Stimulated activated CD4-positive, alpha-beta T cell treated with anti-CD3 and anti-CD28 coated beads, TNF-alpha, amount 100 ng/mL, for 48 hours (primary cell): ENCODE measurements at places on chromosomes 1 and 21.

DNA sequence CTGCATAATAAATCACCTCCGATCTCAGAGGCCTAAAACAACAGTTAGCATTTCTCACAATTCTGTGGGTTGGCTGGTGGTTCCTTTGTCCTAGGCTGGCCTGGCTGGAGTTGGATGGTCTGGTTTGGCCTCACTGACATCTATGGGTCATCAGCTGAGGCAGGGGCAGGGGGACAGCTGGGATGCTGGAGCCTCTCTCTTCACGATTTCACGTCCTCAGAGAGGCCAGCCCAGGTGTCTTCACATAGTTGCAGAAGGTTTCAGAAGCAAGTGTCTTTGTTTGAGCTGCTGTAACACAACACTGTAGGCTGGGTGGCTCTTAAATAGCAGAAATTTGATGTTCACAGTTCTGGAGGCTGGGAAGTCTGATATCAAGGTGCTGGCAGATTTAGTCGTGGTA, 155.5 kb upstream of the CACNA1E start:
- DNase-seq: no peak

- peak; percentile 3 for DNase-seq
These were observed 16.3 kb downstream of the PDZK1 start for GRCh38 chr1:145690587-145691558.

- DNase-seq: no peak
These were observed 19.7 kb downstream of the DPYD start for GRCh38 chr1:97901017-97901658.

DNA sequence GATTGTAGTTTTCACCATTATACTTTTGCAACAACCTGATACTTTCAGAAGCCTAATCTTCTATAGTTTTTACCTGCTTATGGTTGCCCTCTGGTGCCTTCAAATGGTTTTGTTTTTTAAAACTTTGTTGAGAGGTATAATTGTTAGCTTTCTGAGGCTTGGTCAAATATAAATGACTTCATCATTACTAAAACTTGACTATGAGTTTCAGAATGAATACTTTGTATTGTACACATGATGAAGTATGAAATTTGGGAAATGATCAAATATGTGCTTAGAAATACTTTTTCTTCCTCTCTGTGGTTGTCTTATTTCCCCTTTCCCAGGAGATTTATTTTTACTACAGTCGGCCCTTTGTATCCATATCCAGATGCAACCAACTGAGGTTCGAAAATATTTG, 151.8 kb upstream of the B3GALT2 start:
- no peak for DNase-seq
